Endothelial cell (in vitro differentiated cells): ENCODE measurements at places on chromosomes 3 and 15.

DNA sequence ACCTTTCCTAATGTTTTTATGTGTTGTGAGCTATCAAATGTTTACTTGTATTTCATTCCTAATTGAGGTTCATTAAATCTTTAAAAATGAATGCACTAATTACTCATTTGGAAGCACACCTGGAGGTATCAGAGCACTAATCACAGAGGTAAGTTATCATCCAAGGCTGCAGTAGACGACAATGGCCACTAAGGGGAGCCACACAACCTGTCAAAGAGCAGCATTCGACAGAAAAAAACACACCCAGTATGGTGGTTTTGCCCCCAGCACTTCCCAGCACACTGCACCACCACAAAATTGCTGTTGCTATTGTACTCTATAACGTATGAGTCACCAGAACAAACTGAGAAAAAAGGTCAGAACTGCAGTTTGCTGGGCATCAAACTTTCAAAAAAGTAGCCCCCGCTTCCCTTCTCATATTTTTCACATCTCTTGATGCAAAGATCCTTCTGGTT is 205.9 kb upstream of the IGF1R start:
- peak; percentile 70 for DNase-seq

DNA sequence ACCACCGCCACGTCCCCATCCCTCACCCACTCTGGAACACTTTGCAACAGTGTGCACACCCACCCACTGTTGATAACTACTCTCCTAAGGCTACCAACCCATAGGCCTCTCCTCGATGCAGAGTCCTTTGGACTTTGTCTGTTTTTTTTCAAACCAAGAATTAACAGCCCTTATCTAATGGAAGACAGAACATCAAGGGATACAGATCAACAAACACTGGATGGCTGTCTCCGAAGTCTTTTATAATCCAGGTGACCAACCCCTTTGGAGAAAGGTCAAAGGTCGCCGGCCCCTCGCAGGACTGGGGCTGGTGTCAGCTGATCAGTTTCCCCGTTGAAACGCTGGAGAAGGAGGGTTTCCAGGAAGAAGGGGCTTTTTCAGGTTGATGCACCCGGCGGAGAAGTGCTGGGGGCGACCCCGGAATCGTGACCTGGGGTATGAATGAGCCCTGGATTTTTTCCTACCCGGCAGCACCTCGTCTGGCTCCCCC is 532 bp downstream of the B4GALT4 start:
- DNase-seq = peak; percentile 7

DNA sequence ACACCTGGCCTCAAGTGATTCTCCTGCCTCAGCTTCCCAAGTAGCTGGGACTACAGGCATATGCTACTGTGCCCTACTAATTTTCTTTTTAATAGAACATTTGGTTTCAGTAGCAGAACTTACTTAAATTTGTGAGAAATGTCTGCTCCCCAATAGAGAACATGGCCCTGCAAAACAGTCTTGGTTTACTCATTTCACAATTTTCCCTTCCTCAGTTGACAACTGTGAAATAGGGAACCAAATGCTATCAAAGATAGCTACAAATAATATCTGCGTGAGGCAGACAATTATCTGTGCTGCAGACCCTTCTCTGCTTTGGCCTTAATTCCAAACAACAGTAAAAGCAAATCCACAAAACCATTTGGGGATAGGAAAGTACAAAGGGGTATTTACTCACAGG is 22.6 kb downstream of the METTL6 start:
- no peak for DNase-seq

GRCh38 chr3:116005404-116005803 is 382.1 kb downstream of the GAP43 start:
- no peak for DNase-seq

DNA sequence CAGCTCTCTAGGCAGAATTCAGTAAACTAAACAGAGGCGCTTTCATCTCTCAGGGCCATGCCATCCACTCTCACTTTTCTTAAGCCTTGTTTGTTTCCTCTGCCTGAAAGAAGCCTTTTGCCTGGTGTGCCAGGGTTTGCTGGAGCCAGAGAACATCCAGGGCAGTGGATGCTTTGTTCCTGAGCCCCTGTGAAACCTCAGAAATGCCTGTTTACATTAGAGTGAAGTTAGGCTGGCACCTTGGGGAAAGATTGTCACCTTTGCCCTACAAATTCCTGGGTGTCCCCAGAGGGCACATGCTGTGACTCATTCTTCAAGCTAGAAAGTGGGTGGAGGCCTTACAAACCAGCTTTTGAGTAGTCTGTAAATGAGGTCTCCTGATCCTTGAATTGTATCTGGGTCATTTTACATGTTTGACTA is 10.7 kb upstream of the TRAK1 start:
- no peak for DNase-seq

GRCh38 chr3:157414861-157415260 is 21.8 kb upstream of the PTX3 start:
- no peak for DNase-seq

- DNase-seq = peak; percentile 44
These were observed 69.8 kb downstream of the HES1 start for GRCh38 chr3:194205675-194206133.

DNA sequence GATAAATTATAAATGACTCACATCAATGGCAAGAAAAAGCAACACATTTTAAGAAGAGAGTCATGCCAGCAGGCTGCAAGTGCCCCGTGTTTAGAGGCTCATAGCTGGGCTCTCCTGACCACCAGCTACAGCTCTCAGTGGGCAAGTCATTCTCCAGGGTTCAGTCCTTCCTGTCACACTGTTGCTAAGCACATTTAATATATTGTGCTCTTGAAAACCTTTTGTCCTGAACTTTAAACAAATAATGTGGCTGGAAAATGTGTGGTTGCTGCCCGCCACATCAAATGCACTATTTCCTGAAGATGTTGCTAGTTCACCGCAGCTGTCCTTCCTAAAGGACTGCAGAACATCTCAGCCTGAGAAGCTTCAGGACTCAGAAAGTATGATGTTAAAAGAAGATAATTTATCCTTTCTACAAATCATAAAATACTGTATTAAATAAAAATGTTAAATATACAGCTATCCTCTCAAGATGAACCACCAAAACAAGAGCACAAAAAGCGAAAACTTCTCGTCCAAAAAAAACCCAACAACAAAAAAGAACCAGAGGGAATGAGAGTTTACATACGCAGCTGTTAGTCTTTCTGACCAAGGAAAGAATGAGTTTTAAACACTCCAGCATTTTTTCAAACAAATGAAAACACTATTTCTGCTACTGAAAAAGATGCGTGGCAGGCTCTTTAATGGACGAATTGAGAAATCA is 951 bp downstream of the TARS3 start:
- no peak for DNase-seq

DNA sequence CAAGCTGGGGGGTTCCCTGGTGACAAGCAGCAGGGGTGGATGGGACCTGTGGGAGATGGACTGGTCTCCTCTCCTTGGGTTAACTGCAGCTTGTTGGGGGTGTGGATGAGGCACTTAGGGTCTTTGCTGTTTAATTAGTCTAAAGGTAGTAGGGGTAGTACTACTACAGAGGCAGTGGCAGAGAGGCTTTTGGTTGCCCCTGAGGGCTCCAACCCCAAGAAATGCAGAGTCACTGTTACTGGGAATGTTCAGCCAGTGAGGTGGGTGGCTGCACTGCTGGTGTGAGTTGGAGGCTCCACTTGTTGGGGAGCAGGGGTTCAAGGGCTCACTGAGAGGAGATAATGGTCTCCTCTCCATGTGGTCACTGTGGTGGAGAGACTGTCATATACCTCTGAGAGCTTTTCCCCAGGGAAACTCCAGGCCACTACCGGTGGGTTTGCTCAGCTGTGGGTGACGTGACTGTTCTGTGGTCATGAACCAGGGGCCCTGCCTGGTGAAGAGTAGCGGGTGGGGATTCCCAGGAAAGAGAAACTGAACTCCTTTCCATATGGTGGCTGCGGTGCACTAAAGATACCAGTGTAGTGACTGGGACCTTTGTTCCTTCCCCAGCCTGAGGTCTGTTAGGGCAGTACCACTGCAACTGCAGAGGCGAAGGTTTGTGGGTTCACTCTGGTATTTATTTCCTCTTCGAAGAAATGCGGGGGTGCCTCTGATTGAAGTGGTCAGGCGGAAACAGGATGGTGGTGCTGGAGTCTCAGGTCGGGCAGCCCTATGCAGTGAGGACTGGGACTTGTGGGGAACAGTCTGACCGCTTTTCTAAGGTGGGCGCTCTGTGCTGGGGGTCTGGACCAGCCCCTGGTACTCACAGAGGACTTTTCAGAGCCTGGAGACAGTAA is 68.9 kb upstream of the TNFSF10 start:
- DNase-seq = no peak

- no peak for DNase-seq
These were observed 247.8 kb upstream of the PEX5L start for GRCh38 chr3:180284331-180285110.

GRCh38 chr3:171172070-171172469 is 145.6 kb upstream of the SLC2A2 start:
- DNase-seq = peak; percentile 28

DNA sequence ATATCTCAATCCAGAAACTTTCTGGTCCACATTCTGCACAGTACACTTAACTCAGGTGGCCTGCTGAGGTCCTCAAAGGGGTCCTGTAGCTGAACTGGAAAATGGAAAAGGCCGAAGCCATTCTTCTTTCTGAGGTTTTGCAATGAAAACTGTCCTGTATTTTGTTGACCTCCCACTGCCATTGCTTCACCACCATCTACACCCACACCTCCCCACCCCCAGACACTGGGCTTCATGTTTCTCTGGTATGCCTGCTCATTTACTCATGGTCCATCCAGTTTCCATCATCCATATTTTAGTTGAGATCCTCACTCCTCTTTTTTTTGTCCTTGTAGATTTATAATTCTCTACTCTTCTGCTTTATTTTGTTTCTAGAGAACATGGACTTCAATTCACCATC is 115.7 kb upstream of the SLC24A5 start:
- DNase-seq = no peak

- DNase-seq = no peak
These were observed 270.4 kb upstream of the CTDSPL start for GRCh38 chr3:37591116-37591781.

DNA sequence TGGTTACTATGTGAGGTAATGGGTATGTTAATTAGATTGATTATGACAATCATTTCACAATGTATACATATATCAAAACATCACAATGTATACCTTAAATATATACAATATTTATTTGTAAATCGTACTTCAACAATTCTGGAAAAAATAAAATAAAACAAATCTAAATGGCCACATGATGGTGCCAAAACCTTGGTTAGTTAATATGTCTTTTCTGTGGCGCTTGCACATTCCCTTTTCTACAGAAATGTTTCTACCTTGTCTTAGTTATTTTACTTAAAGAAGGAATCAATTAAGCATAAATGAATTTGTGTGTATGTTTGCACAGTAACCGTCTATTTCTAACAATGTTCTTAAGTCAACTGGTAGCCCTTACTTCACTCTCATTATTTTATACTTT is 53.4 kb downstream of the OXSM start:
- DNase-seq = no peak

DNA sequence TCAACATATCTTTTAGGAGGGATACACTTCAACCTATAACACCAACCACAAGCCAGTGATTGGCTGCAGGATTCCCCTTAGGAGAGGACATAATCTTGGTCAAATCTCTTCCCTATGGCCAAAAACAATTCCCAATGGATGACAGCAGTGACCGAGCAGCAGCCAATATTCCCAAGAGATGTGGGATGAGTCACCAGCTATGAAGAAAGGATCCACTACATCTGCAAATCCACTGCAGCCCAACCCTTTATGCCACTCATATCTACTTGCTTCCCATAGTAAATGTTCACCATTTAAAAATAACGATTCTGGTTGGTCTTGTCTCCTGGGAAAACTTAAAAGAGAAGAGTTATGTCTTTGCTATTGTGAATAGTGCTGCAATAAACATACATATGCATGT is 4.5 kb upstream of the IQCF5 start:
- DNase-seq = no peak

- DNase-seq = no peak
These were observed 159.2 kb downstream of the CHST2 start for GRCh38 chr3:143278721-143279120.

GRCh38 chr15:89352476-89352875 is 17.9 kb upstream of the POLG start:
- DNase-seq = no peak

GRCh38 chr3:4897765-4898453 is 81.3 kb upstream of the BHLHE40 start:
- DNase-seq = no peak

GRCh38 chr15:47794252-47794914 is 77.1 kb downstream of the SEMA6D start:
- no peak for DNase-seq

DNA sequence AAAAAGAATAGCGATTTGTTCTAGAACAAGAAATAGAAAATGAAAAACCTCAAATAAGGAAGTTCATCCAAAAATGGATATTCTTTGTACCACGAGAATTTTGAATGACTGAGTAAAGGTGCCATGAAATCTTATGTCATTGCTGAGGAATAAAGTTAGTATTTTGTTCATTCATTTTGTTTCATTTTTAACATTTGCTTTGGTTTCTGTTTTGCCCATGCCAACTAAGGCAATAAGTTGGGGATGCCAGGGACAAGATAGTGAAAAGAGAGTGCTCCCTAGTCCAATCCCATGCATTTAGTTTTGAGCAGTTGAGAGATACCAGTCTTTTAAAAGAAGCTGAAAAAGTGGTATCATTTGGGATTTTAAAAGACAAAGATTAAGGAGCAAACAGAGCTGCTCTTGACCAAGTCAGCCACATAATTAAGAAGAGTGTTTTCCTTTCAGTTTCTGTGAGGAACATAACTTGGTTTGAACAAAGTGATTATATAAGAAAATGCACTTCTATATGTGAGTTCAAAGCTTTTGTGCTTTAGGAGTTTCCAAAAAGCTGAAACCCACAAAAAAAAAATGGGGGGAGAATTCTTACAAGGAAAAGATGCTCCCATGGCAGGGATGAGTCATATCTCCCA is 201.4 kb downstream of the PLOD2 start:
- DNase-seq = no peak

DNA sequence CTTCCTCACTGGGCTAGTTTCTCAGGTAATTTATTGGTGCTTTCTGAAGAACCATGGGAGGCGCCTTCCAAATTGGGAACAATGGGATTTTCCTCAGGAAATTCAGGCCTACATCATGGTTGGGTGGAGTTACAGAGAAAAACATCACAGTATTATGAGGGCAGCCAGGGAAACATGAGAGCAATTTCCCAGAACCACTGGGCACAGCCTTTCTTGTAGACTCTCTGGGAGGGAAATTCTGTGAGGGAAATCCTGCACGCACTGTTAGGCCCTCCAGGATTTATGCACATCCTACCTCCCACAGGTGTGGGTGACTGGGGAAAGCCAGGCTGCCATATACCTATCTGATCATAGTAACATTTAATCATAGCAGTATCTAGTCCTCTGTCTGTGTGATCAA is 13.2 kb downstream of the POPDC2 start:
- no peak for DNase-seq

GRCh38 chr15:56251315-56252095 is 7.8 kb upstream of the RFX7 start:
- no peak for DNase-seq

- no peak for DNase-seq
These were observed 1280.5 kb downstream of the OTOL1 start for GRCh38 chr3:162777118-162777517.
